ENCODE measurements at places on chromosomes 3 and 15. TPM values are rescaled to one million over a fixed set of nuclear protein-coding genes. Genes with fewer than 3 reads are reported as not detected.

The MESP2 gene
- not detected for total RNA-seq

The SERPINI1 gene
- total RNA-seq: 6.3 TPM

DNA sequence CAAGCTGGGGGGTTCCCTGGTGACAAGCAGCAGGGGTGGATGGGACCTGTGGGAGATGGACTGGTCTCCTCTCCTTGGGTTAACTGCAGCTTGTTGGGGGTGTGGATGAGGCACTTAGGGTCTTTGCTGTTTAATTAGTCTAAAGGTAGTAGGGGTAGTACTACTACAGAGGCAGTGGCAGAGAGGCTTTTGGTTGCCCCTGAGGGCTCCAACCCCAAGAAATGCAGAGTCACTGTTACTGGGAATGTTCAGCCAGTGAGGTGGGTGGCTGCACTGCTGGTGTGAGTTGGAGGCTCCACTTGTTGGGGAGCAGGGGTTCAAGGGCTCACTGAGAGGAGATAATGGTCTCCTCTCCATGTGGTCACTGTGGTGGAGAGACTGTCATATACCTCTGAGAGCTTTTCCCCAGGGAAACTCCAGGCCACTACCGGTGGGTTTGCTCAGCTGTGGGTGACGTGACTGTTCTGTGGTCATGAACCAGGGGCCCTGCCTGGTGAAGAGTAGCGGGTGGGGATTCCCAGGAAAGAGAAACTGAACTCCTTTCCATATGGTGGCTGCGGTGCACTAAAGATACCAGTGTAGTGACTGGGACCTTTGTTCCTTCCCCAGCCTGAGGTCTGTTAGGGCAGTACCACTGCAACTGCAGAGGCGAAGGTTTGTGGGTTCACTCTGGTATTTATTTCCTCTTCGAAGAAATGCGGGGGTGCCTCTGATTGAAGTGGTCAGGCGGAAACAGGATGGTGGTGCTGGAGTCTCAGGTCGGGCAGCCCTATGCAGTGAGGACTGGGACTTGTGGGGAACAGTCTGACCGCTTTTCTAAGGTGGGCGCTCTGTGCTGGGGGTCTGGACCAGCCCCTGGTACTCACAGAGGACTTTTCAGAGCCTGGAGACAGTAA lies 68.9 kb upstream of the TNFSF10 start:
- no peaks in the 10 kb centered on the region for H3K4me1 ChIP-seq
- H3K27ac ChIP-seq: no peak overlapping the region
- H3K27me3 ChIP-seq: no peaks in the 10 kb centered on the region

DNA sequence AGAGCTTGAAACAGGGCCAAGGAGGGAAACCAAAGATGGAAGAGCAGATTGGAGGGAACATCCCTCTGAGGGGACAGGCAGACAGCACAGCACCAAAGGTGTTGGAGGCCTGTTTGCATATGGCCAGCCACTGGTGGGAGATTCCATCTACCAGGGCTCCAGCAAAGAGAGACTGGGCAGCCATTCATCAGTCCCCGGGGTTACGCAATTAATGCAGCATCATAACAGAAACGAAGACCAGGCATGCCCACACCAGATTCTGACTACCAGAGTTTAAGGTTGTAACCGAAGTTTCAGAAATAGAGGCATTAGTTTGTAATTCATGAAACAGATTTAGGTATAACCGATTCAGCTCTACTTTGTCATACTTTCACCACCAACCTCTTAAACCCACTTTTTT lies 58.1 kb downstream of the COL8A1 start:
- H3K4me1 ChIP-seq: no peaks in the 10 kb centered on the region
- no peak for DNase-seq
- H3K36me3 ChIP-seq: no peaks in the 10 kb centered on the region
- H3K27ac ChIP-seq: no peak overlapping the region
- no peak overlapping the region for H3K4me3 ChIP-seq

DNA sequence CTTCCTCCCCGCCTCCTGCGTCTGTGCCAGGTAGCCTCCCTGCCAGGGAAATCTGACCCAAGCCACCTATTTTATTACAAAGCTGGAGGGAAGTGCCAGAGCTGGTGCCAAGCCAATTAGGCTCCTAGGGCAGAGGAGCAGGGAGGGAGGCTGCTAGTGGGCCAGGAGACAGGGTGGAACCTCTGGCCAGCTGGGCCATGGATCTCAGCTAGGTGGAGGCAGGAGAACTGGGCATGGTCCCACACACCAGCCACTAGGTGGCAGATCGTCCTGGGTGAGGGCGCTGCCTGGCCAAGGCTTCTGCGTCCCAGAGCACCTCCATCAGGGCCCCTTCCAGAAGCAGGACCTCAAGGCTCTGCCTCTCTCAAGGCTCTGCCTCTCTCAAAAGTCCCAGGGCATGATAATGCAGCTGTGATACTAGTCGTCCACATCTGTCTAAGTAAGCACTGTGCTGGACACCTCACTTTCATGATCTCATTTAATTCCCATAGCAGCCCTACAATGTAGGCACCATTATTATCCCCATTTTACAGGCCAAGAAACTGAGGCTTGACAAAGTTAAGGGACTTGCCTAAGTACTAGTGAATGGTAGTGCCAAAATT lies 4.5 kb upstream of the RFT1 start:
- peak; percentile 77 for DNase-seq
- H3K36me3 ChIP-seq: no peaks in the 10 kb centered on the region
- no peak overlapping the region for H3K27ac ChIP-seq
- H3K4me3 ChIP-seq: no peak overlapping the region
- H3K4me1 ChIP-seq: no peaks in the 10 kb centered on the region

DNA sequence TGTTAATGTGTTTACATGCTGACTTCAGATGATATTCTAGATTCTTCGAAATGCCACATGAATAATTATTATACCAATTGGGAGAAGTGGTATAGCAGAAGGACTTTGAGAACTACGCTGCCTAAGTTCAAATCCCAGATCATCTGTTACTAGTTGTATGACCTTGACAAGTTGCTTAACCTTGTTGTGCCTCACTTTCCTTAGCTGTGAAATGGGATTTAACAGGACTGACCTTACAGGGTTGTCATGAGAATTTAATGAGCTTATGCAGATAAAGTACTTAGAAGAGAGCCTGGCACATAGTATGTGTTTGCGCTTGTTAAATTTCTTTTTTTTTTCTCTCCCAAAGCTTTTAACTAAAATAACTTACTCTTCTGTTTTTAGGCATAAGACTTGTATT lies 24.4 kb downstream of the WDR76 start:
- H3K36me3 ChIP-seq: no peaks in the 10 kb centered on the region
- no peak overlapping the region for H3K27ac ChIP-seq
- DNase-seq: no peak
- H3K4me3 ChIP-seq: no peak overlapping the region
- no peaks in the 10 kb centered on the region for H3K4me1 ChIP-seq
- no peaks in the 10 kb centered on the region for H3K27me3 ChIP-seq

DNA sequence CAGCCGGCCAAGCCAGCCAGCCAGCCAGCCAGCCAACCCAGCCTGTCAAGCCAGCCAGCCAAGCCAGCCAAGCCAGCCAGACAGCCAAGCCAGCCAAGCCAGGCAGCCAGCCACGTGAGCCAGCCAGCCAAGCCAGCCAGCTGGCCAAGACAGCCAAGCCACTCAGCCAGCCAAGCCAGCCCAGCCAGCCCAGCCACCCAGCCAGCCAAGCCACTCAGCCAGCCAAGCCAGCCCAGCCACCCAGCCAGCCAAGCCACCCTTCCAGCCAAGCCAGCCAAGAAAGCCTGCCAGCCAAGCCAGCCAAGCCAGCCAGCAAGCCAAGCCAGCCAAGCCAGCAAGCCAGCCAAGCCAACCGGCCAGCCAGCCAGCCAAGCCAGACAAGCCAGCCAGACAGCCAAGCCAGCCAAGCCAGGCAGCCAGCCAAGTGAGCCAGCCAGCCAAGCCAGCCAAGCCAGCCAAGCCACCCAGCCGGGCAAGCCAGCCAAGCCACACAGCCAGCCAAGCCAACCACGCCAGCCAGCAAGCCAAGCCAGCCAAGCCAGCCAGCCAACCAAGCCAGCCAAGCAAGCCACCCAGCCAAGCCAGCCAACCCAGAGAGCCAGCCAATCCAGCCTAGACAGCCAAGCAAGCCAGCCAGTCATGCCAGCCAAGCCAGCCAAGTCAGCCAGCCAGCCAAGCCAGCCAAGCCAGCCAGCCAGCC lies 199.5 kb downstream of the GOLGA6L6 start:
- peaks cover 5% of the 10 kb centered on the region for H3K27me3 ChIP-seq
- no peaks in the 10 kb centered on the region for H3K4me1 ChIP-seq
- H3K36me3 ChIP-seq: no peaks in the 10 kb centered on the region
- no peak overlapping the region for H3K4me3 ChIP-seq
- peak; percentile 86 for DNase-seq

DNA sequence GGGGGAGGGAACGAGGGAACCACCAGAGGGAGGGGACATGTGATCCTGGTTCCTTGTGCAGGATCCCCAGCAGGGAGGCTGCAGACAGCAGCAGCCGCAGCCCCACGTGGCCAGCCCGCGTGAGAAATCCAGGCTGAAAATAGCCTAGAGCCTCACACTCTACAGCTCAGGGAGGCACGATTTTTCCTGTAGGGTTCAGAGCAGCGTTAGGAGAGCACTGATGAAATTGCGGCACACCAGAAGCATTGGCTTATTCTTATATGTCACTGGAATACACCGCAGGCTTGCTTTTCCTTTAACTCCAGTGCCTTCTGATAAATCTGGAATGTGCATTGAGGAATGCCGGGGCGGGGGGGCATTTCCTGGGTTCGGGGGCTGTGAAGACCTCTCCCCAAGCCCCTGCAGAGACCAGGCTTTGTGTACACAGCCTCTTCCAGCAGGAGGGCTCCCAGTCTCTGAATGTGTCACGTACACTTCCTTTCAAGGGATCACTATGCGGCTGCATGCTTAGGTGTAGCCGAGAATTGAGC lies 193.0 kb downstream of the ATP10A start:
- no peak overlapping the region for H3K27ac ChIP-seq
- no peak for DNase-seq
- H3K4me3 ChIP-seq: no peak overlapping the region
- H3K36me3 ChIP-seq: no peaks in the 10 kb centered on the region
- H3K4me1 ChIP-seq: peaks cover 5% of the 10 kb centered on the region

GRCh38 chr3:195750797-195751520 lies 30.2 kb downstream of the MUC20 start:
- no peak overlapping the region for H3K4me3 ChIP-seq
- no peak for DNase-seq
- H3K36me3 ChIP-seq: no peaks in the 10 kb centered on the region
- no peaks in the 10 kb centered on the region for H3K27me3 ChIP-seq
- no peak overlapping the region for H3K27ac ChIP-seq

DNA sequence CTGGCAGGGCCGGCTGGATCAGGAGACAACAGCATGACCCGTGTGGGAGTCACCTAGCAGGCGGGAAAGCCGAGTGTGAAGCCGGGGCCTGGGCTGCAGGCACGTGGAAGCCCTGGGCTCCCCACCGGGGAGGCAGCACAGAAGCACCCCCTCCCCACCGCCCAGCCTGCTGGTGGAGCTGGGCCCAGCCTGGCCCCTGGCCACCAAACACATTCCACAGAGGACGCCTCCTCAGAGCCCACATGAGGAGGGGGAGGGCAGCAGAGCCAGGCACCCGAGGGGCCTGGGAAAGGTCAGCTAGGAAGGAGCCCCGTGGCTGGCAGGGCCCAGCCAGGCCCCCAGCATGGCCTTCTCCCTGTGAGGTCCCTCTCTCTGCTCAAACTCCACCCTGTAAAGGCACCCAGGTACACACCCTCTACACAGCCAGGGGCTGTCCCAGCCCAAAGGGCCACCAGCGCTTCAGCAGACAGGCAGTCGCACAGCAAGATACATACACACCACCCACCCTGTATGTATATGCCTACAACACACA lies 4.5 kb downstream of the PLXNB1 start:
- H3K27me3 ChIP-seq: no peaks in the 10 kb centered on the region
- peak overlapping the region; percentile 74 for H3K27ac ChIP-seq
- no peaks in the 10 kb centered on the region for H3K36me3 ChIP-seq
- no peak for DNase-seq
- peaks cover 30% of the 10 kb centered on the region for H3K4me1 ChIP-seq
- H3K4me3 ChIP-seq: peak overlapping the region; percentile 73

DNA sequence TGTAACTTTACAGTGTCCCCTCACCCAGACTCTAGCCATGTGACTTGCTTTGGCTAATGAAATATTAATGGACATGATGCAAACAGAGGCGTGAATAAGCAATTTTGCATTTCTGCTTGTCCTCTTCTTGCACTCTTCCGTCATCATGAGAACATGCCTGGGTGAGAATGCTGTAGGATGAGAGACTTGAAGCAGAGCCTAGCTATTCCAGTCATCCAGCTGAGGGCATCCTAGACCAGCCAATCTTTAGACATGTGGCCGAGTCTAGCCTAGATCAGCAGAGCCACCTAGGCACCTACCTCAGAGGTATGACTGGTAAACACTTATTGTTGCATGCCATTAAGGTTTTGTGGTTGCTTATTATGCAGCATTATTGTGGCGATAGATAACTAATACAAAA lies 450.5 kb upstream of the AZI2 start:
- H3K4me1 ChIP-seq: no peaks in the 10 kb centered on the region
- no peaks in the 10 kb centered on the region for H3K27me3 ChIP-seq
- DNase-seq: no peak
- no peak overlapping the region for H3K4me3 ChIP-seq
- H3K27ac ChIP-seq: no peak overlapping the region

GRCh38 chr3:44136421-44136820 lies 105.3 kb upstream of the TOPAZ1 start:
- no peaks in the 10 kb centered on the region for H3K4me1 ChIP-seq
- no peak overlapping the region for H3K4me3 ChIP-seq
- no peak overlapping the region for H3K27ac ChIP-seq

DNA sequence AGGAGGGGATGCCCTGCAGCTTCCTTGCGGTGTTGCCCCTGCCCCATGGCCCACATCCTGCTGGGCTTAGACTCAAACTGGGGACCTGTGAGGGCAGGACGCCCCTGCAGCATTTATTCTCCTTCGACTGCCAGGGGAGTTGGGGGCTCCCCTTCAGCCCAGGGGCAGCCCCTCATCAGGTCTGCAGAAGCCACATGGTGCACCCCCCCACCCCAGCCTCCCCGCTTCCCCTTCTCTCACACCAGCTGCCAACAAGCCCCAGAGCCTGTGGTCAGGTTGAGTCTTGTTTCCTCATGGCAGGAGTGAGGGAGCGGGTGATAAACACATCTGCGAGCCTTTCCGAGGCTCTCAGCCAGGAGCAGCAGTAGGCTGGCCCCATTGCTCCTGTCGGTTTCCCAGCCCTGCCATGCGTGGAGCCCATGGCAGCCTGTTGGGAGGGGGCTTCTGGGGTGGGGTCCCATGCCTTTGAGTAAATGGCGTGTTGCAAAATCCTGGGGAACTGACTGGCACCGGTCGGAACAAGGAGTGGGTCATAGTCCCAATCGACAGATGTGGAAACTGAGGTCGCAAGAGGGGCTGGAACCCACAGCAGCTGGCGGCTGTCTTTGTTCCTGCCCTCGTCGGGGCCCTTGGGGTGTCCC lies 27.8 kb downstream of the WNT7A start:
- DNase-seq: no peak
- no peaks in the 10 kb centered on the region for H3K36me3 ChIP-seq
- no peak overlapping the region for H3K27ac ChIP-seq
- H3K4me1 ChIP-seq: no peaks in the 10 kb centered on the region
- no peak overlapping the region for H3K4me3 ChIP-seq

DNA sequence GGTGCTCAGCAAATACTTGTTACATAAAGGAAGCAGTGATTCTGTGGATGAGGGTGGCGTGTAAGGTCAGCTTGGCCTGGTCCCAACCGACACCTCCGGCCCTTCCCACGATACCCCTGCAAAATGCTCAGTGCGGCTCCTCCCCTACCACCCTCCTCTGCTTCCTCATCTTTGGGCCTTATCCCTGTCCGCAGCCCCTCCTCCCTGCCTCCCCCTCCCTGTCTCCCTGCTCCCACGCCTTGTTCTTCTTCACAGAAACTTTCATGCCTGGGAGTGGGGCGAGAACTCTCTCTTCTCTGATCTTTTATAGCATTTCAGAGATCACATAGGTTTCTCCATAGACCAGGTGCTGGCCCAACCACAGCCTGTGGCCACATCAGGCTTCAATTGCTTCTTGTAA lies 75.0 kb upstream of the ATP2B2 start:
- no peak overlapping the region for H3K27ac ChIP-seq
- H3K4me3 ChIP-seq: no peak overlapping the region
- no peaks in the 10 kb centered on the region for H3K4me1 ChIP-seq
- H3K27me3 ChIP-seq: no peaks in the 10 kb centered on the region
- no peak for DNase-seq

Data from breast epithelium (tissue), 4 donors.